Breast epithelium (tissue), 4 donors: ENCODE measurements at places on chromosomes 6 and 20.
A peak's percentile ranks its signal among the peaks of the same experiment; 100 is the strongest.

- no peaks in the 10 kb centered on the region for H3K4me1 ChIP-seq
- no peak overlapping the region for H3K27ac ChIP-seq
- no peak overlapping the region for H3K4me3 ChIP-seq
- H3K27me3 ChIP-seq, result no peaks in the 10 kb centered on the region
- no peak for DNase-seq
Observed at GRCh38 chr6:134744301-134744700, 205.6 kb downstream of the ALDH8A1 start.

GRCh38 chr20:45890077-45890984, 677 bp downstream of the NEURL2 start:
- no peaks in the 10 kb centered on the region for H3K36me3 ChIP-seq
- no peaks in the 10 kb centered on the region for H3K27me3 ChIP-seq
- DNase-seq, result peak; percentile 69
- H3K27ac ChIP-seq, result peak overlapping the region; percentile 79
- peak overlapping the region; percentile 86 for H3K4me3 ChIP-seq

GRCh38 chr6:56865081-56865875, 89.6 kb upstream of the BEND6 start:
- H3K4me1 ChIP-seq, result no peaks in the 10 kb centered on the region
- no peak overlapping the region for H3K4me3 ChIP-seq
- H3K36me3 ChIP-seq, result no peaks in the 10 kb centered on the region

DNA sequence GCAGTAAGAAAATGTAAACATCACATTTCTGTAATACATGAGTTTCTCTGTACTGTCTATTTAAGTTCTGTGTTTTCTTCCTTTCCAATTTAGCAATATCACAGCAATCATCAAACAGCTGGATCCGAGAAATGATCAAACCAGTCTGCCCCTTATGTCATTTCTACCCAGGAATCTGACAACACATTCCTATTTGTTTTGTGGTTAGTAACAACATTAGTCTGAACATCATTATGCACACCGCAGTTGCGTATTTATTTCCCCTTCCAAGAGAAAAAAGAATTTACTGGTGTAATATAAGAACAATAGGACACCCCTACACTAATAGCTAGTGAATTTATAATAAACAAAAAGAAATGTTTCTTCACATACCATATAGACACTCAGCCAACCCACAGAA, 179.5 kb downstream of the BTBD9 start:
- no peaks in the 10 kb centered on the region for H3K4me1 ChIP-seq
- H3K4me3 ChIP-seq, result no peak overlapping the region
- H3K27me3 ChIP-seq, result no peaks in the 10 kb centered on the region
- no peaks in the 10 kb centered on the region for H3K36me3 ChIP-seq

GRCh38 chr6:8149350-8149749, 47.0 kb upstream of the EEF1E1 start:
- H3K36me3 ChIP-seq, result no peaks in the 10 kb centered on the region
- H3K27ac ChIP-seq, result no peak overlapping the region
- H3K4me1 ChIP-seq, result no peaks in the 10 kb centered on the region
- no peak overlapping the region for H3K4me3 ChIP-seq
- H3K27me3 ChIP-seq, result no peaks in the 10 kb centered on the region

- no peak overlapping the region for H3K27ac ChIP-seq
- no peaks in the 10 kb centered on the region for H3K4me1 ChIP-seq
- H3K27me3 ChIP-seq, result no peaks in the 10 kb centered on the region
- DNase-seq, result no peak
- no peak overlapping the region for H3K4me3 ChIP-seq
- no peaks in the 10 kb centered on the region for H3K36me3 ChIP-seq
Observed at GRCh38 chr6:100695445-100695844, 185.7 kb downstream of the ASCC3 start.

- no peaks in the 10 kb centered on the region for H3K4me1 ChIP-seq
- H3K27me3 ChIP-seq, result no peaks in the 10 kb centered on the region
- H3K27ac ChIP-seq, result no peak overlapping the region
Observed at GRCh38 chr20:58708246-58708931, 15.8 kb downstream of the NPEPL1 start.

DNA sequence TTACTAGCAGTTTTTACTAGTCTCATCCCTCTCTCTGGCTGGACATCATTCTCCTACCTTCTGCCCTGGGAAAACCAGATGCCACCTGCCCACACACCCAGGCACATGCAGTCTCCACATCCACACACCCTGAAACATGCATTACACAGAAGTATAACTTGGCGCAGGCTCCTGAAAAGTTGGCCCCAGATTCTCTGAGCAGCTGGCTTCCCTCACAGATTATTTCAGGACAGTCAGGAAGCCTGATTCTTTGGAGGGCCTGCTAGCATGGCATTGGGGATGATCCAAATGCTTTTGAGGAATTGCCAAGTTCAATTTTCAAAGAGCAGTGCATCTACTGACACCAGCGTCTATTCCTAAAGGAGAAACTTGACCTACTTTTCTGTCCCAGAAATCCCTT, 27.8 kb upstream of the KIF16B start:
- H3K4me3 ChIP-seq, result no peak overlapping the region
- no peaks in the 10 kb centered on the region for H3K27me3 ChIP-seq
- H3K36me3 ChIP-seq, result no peaks in the 10 kb centered on the region
- no peaks in the 10 kb centered on the region for H3K4me1 ChIP-seq

DNA sequence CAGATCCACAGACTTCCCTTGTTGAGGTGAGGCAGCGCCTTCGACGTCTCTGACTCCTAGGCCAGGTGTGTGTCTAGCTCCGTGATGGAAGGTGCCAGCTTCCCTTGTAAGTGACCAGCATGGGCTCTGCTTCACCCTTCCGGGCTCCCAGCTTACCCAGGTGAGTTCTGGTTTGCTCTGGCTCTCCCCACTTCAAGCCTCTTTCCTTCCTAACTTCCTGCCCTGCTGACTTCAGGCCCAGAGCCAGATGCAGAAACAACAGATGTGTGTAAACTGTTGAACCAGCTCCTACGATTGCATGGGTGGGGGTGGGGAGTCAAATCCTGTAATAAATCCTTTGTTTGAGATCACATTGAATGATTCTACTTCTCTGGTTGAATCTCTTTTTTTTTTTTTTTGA, 51.6 kb upstream of the BMP6 start:
- no peak overlapping the region for H3K27ac ChIP-seq
- H3K27me3 ChIP-seq, result no peaks in the 10 kb centered on the region
- no peaks in the 10 kb centered on the region for H3K36me3 ChIP-seq

GRCh38 chr6:41440958-41441357, 105.2 kb upstream of the FOXP4 start:
- peaks cover 5% of the 10 kb centered on the region for H3K4me1 ChIP-seq
- no peaks in the 10 kb centered on the region for H3K36me3 ChIP-seq
- no peak overlapping the region for H3K4me3 ChIP-seq

- no peaks in the 10 kb centered on the region for H3K27me3 ChIP-seq
- H3K4me3 ChIP-seq, result no peak overlapping the region
- no peak overlapping the region for H3K27ac ChIP-seq
- no peaks in the 10 kb centered on the region for H3K4me1 ChIP-seq
- H3K36me3 ChIP-seq, result peaks cover 4% of the 10 kb centered on the region
Observed at GRCh38 chr20:34776177-34776576, 49.3 kb downstream of the NCOA6 start.

DNA sequence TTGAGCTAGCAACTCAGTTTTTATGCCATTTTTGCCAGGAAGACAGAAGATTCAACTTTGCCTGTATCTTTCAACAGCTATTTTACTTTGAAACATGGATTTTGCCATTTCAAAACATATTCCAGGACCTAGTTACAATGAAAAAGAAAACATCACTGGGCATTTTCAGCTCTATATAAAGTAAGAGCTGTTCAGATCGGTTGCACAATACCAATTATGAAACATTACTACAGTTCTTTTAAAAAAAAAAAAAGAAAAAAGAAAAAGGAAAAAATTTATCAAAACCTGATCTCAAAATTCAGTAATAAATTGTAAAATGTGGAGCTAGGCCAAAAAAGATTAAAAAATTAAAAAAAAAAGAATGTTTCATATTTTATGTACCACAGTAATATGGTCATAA, 15.6 kb downstream of the BCLAF1 start:
- peaks cover 8% of the 10 kb centered on the region for H3K36me3 ChIP-seq
- no peaks in the 10 kb centered on the region for H3K4me1 ChIP-seq
- H3K27me3 ChIP-seq, result no peaks in the 10 kb centered on the region

- no peaks in the 10 kb centered on the region for H3K36me3 ChIP-seq
- H3K4me1 ChIP-seq, result no peaks in the 10 kb centered on the region
- H3K4me3 ChIP-seq, result no peak overlapping the region
- no peak overlapping the region for H3K27ac ChIP-seq
Observed at GRCh38 chr6:21785164-21785563, 191.6 kb downstream of the SOX4 start.

GRCh38 chr20:45918182-45918737, 6.3 kb upstream of the PLTP start:
- DNase-seq, result no peak
- peak overlapping the region; percentile 73 for H3K27ac ChIP-seq
- H3K4me3 ChIP-seq, result no peak overlapping the region
- no peaks in the 10 kb centered on the region for H3K36me3 ChIP-seq
- H3K27me3 ChIP-seq, result no peaks in the 10 kb centered on the region

- H3K27me3 ChIP-seq, result no peaks in the 10 kb centered on the region
- H3K4me3 ChIP-seq, result no peak overlapping the region
- no peak for DNase-seq
- no peak overlapping the region for H3K27ac ChIP-seq
- no peaks in the 10 kb centered on the region for H3K36me3 ChIP-seq
Observed at GRCh38 chr20:48839154-48839917, 11.5 kb upstream of the PREX1 start.

- no peak overlapping the region for H3K4me3 ChIP-seq
- DNase-seq, result no peak
- H3K36me3 ChIP-seq, result no peaks in the 10 kb centered on the region
Observed at GRCh38 chr6:111993342-111993741, 60.6 kb upstream of the CCN6 start.

- no peak overlapping the region for H3K27ac ChIP-seq
- H3K4me3 ChIP-seq, result no peak overlapping the region
- DNase-seq, result no peak
- no peaks in the 10 kb centered on the region for H3K36me3 ChIP-seq
Observed at GRCh38 chr20:34578521-34578920, 20.0 kb downstream of the MAP1LC3A start.

- H3K4me1 ChIP-seq, result no peaks in the 10 kb centered on the region
- no peak for DNase-seq
- H3K27ac ChIP-seq, result no peak overlapping the region
- no peaks in the 10 kb centered on the region for H3K36me3 ChIP-seq
- H3K4me3 ChIP-seq, result no peak overlapping the region
- H3K27me3 ChIP-seq, result no peaks in the 10 kb centered on the region
Observed at GRCh38 chr6:17431581-17431980, 38.2 kb downstream of the CAP2 start.

DNA sequence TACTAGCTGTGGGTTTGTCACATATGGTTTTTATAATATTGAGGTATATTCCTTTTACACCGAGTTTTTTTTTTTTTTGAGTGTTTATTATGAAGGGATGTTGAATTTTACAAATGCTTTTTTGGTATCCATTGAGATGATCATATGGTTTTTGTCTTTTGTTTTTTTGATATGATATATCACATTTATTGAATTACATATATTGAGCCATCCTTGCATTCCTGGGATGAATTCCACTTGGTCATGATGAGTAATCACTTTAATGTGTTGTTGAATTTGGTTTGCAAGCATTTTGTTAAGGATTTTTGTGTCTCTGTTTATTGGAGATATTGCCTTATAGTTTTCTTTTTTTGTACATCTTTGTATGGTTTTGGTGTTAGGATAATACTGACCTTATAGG, 3.3 kb upstream of the ZNF337 start:
- H3K27ac ChIP-seq, result no peak overlapping the region
- H3K4me3 ChIP-seq, result no peak overlapping the region
- no peak for DNase-seq
- no peaks in the 10 kb centered on the region for H3K4me1 ChIP-seq

- no peaks in the 10 kb centered on the region for H3K4me1 ChIP-seq
- no peak overlapping the region for H3K27ac ChIP-seq
- no peak for DNase-seq
Observed at GRCh38 chr20:46268131-46268614, 40.1 kb downstream of the CDH22 start.

- no peak for DNase-seq
- H3K27ac ChIP-seq, result no peak overlapping the region
- no peak overlapping the region for H3K4me3 ChIP-seq
Observed at GRCh38 chr20:50617022-50617421, 74.3 kb downstream of the RIPOR3 start.

DNA sequence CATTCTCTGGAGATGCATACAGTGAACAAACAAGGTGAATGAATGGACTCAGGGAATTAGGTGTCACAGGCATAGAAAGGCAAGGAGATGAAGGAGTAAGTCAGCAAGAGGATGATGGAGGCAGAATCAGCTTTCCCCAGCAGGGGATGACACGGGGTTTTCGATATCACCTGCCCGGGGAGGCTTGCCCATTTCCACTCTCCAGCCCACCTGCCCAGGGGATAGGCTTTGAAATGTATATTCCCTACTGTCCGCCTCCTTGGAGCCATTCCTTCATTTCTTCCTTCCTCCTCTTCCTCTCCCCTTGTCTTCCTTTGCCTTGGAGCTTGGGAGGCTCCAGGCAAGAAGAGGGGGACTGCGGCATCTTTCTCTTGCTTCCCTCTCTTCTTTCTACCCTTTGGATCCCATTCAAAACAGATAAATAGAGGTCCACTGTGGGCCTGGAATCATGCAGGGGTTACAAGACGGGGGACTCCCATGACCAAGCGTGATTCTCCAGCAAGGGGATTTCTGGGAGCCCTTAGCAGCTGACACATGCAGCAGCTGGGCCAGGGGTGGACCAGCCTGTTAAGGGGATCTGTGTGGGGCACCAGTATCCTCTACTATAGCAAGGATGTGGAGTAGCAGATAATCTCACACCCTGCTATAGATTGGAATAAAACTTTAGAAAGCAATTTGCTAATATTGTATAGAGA, 23.5 kb upstream of the RNF24 start:
- no peak for DNase-seq
- peaks cover 19% of the 10 kb centered on the region for H3K4me1 ChIP-seq
- H3K36me3 ChIP-seq, result no peaks in the 10 kb centered on the region
- H3K27me3 ChIP-seq, result no peaks in the 10 kb centered on the region
- H3K4me3 ChIP-seq, result no peak overlapping the region

- no peak for DNase-seq
- no peaks in the 10 kb centered on the region for H3K36me3 ChIP-seq
- H3K4me1 ChIP-seq, result no peaks in the 10 kb centered on the region
- no peaks in the 10 kb centered on the region for H3K27me3 ChIP-seq
- H3K4me3 ChIP-seq, result no peak overlapping the region
- H3K27ac ChIP-seq, result no peak overlapping the region
Observed at GRCh38 chr6:116139917-116140316, 14.0 kb upstream of the COL10A1 start.

GRCh38 chr6:111030008-111031007, 48.5 kb downstream of the RPF2 start:
- H3K36me3 ChIP-seq, result no peaks in the 10 kb centered on the region
- no peak overlapping the region for H3K27ac ChIP-seq
- no peaks in the 10 kb centered on the region for H3K27me3 ChIP-seq
- no peaks in the 10 kb centered on the region for H3K4me1 ChIP-seq

DNA sequence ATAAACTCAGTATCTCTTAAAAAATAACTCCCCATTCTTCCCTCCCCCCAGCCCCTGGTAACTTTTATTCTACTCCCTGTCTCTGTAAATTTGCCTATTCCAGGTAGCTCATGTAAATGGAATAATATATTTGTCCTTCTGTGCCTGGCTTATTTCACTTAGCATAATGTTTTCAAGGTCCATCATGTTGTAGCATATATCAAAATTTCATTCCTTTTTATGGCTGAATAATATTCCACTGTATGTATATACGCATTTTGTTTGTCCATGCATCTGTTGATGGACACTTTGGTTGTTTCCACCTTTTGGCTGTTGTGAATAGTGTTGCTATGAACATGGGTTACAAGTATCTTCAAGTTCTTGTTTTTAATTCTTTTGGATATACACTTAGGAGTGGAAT, 13.0 kb downstream of the PERP start:
- H3K27me3 ChIP-seq, result no peaks in the 10 kb centered on the region
- no peak for DNase-seq
- H3K4me1 ChIP-seq, result no peaks in the 10 kb centered on the region
